ENCODE measurements at places on chromosomes 1 and 21.

DNA sequence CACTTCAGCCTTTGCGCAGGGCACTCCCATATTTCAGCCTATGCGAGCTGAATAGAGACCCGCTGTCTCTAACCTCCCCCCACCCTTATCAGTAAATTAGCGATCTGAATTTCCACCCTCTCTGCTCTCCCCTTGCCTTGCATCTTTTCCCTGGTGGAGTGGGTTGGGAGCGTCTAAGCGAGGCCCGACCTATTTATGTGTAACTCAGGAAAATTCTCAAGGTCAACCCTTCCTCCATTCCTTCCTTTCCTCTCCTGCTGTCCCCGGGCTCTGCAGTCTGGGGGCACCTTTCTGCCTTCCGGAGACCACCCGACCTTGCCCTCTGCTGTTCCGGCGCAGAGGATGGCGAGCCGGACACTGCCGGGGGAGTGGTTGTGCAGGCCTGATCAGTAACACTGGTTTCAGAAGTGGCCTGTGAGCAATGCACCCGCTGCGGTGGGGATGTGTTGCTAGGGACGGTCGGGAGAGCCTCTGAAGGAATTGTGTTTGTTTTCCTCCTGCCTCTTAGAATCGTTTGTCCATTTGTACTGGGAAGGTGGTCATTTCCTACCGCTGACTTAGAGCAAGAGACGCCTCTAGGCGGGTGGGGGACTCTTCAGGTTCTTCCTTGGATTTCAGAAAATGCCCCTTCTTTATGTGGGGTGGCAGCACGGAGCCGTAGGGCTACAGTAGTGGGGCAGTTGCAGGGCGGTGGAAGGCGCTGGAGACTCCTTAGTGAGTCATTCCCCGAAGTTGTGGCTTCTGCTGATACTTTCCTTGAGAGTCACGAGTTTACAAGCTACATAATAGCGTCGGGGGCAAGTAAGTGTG is 513 bp downstream of the MGST3 start:
- peak; percentile 57 for DNase-seq

DNA sequence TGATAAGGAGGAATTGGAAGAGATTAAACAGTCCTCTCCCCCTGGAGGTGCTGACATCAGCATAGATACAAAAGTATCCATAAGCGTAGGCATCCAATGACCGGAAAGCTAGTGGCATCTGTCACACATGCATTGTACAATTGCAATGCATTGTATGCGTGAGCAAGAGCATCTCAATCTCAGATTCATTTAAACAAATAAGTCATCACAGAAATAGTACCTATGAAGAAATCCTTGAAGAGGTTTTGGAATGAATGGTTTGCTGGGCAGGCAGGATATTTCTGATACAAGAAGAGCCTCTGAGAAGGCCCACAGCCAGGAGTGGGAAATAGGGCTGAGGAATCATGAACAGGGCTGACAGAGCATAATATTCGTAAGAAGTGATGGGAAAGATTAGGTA is 88.9 kb upstream of the ABCD3 start:
- no peak for DNase-seq

- DNase-seq, result peak; percentile 16
These were observed 213.0 kb downstream of the CRB1 start for GRCh38 chr1:197481101-197481500.

- no peak for DNase-seq
These were observed 2.6 kb downstream of the CTNNBIP1 start for GRCh38 chr1:9907441-9907840.

- DNase-seq, result no peak
These were observed 7.2 kb upstream of the GUCA2B start for GRCh38 chr1:42145764-42146625.

DNA sequence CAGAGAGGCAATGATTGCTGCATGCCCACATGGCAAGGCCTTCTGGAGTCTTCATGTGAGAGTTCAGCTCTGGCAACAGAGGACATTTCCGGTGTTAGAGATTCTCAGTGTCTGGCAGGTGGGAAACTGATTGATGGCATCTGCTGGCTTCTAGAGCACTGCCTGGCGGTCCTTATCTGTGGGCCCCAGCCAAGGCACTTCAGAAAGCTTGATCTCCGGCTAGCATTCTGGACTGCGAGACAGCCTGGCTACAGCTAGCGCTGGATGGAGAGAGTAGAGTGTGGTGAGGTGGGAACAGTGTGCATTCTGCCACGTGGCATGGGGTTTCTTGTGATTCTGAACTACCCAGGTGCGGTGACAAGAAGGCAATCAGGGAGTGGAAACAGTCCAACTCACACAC is 9.4 kb downstream of the ZNF678 start:
- DNase-seq, result no peak

DNA sequence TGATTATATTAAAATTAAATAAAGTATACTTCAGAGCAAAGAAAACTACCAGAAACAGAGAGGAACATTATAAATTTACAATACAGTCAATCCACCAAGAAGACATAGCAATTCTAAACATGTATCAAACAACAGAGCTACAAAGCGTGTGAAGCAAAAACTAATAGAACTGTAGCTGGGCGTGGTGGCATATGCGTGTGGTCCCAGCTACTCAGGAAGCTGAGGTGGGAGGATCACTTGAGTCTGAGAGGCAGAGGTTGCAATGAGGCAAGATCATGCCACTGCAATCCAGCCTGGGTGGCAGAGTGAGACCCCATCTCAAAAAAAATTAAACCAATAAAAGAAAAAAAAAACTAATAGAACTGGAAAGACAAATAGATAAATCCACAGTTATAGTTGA is 12.3 kb downstream of the CCDC185 start:
- DNase-seq, result peak; percentile 16

DNA sequence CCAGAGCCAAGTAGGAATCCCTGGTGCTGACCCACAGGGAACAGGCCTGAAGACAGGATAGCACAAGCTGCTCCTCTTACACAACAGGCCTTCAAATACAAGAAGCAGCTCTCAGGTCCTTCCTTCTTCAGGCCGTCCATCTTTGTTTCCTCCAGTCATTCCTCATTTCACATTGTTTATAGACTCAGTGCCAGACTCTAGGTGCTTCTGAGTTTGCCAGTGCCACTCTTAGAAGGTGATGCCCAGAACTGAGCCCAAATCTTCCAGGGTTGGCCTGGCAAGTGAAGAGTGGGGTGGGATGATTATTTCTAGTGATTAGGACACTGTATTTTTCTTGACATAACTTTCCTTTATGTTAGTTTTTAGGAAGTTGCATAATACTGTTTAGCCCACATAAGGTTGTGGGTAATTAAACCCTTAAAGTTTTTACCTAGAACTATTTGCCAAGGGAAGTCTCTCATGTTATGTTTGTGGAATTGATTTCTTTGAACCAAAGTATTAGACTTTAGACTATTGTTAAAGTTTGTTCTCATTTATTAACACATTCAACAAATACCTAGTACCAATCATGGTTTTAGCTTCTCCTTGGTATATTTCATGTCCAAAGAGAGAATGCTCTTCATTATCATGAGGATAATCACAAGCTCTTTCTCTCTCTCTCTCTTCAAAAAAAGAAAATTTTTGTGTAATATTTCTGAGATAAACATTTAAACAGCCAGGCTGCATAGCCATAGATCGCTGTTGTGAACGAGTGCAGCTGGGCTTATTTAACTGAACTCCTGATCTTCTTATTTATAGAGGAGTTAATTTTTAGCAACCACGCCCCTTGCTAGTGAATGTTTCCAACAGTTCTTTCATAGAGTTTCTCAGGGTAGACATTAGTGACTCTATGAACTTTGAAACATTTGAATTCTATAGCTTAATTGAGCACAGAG is 47.7 kb downstream of the PGM1 start:
- DNase-seq, result no peak

DNA sequence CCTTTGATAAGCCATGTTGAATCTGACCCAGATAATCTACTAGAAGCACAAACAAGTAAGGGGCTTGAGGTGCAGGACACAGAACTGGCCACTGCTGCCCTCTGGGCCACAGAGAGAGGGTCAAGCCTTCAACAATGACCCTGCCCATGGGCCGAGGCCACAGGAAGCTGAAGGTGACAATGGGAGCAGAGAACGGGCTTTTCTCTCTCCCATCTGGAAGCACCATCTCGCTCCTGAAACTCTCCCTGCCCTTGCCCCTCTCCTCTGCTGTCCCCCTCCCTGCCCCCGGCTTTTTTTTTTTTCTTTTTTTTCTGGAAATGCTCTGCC is 133.1 kb upstream of the DUSP10 start:
- no peak for DNase-seq

All from CD4-positive, alpha-beta T cell treated with Interleukin-2 at 100 ng/mL for 4 hours (primary cell).